ENCODE measurements at places on chromosomes 2 and 18.

DNA sequence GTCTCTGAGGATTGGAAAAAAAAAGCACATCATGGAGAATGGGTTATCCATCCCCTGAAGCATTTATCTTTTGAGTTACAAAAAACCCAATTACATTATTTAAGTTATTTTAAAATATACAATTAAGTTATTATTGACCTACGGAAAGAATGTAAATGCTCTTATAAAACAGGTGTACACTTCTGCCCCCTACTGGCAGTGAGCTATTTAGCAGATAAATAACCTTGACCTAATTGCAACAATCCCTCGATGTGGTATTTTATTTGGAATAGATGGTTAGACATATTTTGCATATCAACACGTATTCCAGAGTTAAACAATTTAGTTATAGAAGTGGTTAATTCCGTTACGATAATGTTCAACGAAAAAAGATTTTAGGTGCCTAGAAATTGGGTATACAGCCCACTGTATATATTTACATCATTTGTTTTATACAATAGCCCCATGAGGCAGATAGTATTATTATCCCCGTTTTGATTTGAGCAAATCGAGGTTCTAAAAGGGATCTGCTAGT, 9.1 kb upstream of the DAW1 start:
- peak; percentile 42 for DNase-seq

DNA sequence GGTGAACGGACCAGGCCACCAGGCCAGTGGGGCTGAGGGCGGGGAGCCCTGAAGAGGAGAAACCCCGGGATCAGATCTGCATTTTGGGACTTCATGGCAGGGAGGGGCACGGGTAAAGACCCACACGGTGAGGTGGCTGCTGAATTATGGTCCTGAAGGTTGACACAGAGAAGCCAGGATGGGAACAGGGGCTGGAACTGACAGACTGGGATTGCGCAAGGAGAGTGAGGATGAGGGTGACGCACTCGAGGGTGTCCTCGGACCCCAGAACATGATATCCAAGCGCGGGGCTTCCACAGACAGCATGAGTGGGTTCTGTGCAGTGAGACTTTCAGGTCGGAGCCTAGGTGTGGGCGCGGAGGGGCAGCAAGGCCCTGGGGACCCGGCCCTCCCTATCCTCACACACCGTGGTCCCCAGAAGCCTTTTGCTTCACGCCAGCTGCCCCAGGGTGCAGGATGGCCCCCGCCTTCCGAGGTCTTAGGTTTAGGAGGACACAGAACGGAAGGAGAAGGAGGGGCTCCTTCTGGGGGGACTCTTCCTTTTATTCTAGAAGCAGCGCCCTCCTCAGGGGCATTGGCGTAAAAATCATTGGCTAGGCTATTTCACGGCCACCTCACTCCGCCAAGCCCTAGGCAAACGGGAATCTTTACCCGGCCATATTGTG, 416.8 kb upstream of the HS6ST1 start:
- no peak for DNase-seq

DNA sequence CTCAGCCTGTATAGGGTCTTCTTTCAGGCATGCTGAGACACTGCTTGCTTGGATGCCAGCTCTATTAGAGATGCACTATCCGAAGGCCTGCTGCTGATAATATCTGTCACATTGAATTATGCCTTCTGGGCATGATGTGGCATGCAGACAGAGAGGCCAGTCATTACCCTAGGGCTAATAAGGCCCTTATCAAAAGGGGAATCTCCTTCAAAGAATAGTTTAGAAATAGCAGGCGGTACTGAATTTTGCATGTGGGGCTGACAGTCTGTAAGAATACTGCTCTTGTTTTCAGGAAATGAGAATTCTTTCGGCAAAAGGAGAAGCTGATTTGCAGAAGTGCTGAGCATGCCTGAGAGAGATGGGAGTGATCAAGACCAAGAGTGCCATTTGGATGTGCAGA, 13.1 kb upstream of the LHCGR start:
- DNase-seq = no peak

DNA sequence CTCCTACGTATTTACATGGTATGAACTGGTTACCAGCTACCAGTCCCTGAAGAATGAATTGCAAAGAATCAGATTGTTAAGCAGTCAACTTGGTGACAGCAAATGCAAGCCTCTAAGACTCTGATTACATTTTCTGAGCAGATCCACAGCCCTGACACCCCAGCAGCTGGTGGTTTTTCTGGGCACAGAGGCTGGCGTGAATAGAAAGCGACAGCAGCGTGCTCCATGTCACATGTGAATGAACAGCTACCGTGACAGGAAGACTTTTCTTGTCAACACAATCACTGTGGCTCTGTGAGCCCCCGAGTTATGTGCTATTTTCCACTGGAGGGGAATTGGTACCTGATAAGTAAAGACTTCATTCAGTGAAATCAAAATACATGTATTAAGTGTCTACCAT, 93.2 kb upstream of the CBLN2 start:
- no peak for DNase-seq

DNA sequence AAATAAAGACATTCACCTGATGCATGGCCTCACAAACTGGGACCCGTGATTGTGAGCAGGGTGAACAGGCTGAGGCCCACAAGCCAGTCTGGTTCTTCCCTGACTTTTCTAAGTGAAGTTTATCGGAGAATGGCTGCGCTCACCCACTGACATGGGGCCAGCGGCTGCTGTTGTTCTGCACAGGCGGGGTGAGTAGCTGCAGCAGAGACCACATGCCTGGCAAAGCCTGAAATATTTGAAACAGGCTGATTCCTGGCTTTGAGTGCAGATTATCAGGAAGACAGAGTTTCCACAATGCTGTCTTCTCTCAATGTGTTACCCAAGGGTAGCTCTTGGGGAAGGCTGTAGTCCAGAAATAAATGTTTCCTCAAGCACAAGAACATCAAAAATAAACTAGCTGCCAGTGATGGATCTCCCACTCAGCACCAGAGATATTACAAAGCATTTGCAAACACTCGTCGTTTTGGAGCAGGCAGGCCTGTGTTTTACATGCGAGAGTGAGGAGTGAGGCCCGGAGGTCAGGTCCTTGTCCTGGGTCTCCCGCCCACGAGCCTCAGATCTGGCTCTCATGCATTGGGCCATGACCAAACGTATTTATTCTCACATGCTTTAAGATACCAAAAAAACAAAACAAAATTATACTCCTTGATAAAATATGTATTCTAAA, 647.1 kb downstream of the GALR1 start:
- DNase-seq = no peak

DNA sequence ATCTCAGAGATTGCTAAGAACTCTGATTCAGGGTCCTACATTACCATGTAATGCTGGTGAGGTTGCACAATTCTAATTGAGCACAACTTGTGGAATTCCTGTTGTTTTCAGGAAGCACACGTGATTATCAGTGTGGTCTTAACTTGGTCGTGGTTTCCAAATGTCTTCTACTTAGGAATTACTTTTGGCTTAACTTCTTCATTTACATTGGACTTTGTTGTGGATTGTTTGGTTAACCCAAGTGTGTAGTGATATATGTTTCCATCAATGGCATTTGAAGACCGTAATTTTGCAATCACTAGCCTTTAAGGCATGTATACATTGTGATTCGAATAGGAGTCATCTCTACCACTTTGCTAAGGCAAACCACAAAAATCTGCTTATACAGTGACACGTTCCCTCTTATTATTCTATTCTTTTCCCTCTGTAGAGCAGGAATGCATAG, 373.3 kb downstream of the IRS1 start:
- no peak for DNase-seq

GRCh38 chr18:36481201-36481657, 183.7 kb downstream of the FHOD3 start:
- no peak for DNase-seq

GRCh38 chr2:228819701-228820100, 451.4 kb downstream of the PID1 start:
- DNase-seq = no peak

GRCh38 chr18:11055721-11056120, 93.6 kb downstream of the PIEZO2 start:
- DNase-seq = no peak

GRCh38 chr18:51659781-51660180, 462.3 kb upstream of the MEX3C start:
- no peak for DNase-seq

- DNase-seq = peak; percentile 60
Measured at GRCh38 chr2:86072271-86072858, 33.3 kb downstream of the POLR1A start.

DNA sequence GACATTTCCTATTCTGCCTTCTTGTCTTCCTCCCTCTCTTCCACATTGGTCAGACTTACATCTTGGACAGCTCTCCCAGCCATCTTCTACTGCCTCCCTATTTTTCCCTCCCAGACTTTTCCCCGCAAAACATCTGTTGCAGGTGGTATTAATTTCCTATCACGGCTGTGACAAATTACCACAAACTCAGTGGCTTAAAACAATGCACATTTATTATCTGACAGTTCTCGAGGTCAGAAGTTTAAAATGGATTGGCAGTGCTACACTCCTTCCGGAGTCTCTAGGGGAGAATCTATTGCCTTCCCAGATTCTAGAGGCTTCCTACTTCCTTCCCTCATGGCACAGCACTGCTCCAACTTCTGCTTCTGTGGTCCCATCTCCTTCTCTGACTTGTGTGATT, 33.3 kb downstream of the STRADB start:
- DNase-seq = no peak

GRCh38 chr2:43185146-43185545, 41.3 kb downstream of the ZFP36L2 start:
- DNase-seq = no peak

GRCh38 chr2:35978218-35978617, 377.4 kb upstream of the CRIM1 start:
- no peak for DNase-seq

DNA sequence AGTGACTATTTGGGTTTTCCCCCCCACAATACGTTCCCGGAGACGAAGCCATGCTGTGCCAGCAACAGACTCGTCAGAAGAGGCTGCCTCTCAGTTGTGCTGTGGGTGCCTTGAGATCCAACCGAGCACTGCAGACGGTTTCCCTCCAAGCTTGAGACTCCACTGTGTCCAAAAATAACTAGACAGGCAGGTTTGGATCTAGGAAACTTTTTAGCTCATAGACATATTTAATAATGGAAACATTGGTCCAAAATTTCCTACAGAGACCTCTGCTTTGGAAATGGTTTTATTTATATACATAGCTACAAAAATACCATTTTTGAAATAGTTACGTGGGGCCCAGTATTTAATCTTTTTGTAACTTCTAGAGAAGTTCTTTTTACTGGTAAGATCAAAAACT, 63.1 kb upstream of the SPATS2L start:
- DNase-seq = no peak

- DNase-seq = no peak
Measured at GRCh38 chr2:169038338-169038757, 7.2 kb upstream of the ABCB11 start.

DNA sequence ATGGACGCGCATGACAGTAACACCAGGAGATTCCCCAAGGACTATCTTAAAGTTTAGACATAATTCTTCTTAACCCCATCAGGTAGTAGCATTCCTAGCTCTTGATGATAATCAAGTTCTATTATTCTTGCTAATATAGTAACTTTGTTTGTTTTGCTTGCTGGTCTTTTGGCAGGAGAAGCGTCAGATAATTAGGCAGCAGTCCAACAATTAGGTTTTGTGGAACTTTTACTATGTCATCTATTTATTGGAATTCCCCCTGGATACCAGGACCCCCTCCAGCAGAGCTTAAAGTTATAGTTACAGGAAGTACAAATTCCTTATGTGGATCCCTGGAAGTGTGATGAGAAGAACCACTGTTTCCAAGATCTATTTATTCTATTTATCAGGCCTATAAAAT, 1138.0 kb upstream of the FAM98A start:
- no peak for DNase-seq

DNA sequence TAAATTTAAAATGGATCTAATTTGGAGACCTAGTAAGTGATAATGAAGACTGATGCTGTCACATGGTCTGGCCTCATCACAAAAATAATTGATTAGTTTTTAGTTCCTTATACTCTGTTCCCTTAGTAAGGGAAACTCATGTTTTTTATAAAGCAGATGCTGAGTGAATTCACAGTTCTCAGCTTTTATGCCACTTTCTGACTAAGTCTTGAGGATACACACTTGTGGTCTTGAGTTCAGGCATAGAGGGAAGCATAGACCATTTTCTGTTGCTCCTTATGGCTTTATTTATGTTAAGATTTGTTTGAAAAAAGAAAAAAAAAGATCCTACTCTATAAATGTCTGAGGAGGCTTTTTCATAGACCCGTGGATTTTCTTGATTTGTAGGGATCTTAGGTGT, 91.1 kb downstream of the MAP4K4 start:
- DNase-seq = no peak

GRCh38 chr2:16821692-16822091, 156.1 kb upstream of the CYRIA start:
- no peak for DNase-seq

GRCh38 chr2:132646540-132647108, 23.4 kb downstream of the LYPD1 start:
- DNase-seq = no peak

- DNase-seq = peak; percentile 39
Measured at GRCh38 chr2:20049637-20050036, 1.8 kb downstream of the LAPTM4A start.

GRCh38 chr18:7202169-7202568, 28.7 kb upstream of the LRRC30 start:
- DNase-seq = no peak

GRCh38 chr18:44689736-44690135, 9.0 kb downstream of the SETBP1 start:
- DNase-seq = no peak

- no peak for DNase-seq
Measured at GRCh38 chr2:55242617-55243016, 10.1 kb downstream of the RPS27A start.

GRCh38 chr2:153096272-153096671, 377.9 kb downstream of the ARL6IP6 start:
- DNase-seq = no peak

DNA sequence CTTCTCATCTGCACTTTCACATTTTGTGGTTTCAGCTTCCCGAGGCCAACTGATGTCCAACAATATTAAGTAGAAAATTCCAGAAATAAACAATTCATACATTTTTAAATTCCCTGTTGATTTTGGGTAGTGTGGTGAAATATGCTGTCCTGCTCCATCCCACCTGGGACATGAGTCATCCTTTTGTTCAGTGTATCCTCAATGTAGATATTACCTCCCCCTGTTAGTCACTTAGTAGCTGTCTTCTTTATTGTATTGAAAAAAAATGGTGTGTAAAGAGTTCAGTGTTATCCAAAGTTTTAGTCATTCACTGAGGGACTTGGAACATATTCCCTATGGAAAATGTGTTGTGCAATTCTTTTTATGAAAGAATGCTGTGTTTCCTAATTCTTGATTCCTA, 348.1 kb downstream of the SOCS6 start:
- DNase-seq = no peak

GRCh38 chr18:13202571-13202970, 16.0 kb upstream of the LDLRAD4 start:
- no peak for DNase-seq

- DNase-seq = no peak
Measured at GRCh38 chr2:21267232-21267835, 143.6 kb downstream of the TDRD15 start.

DNA sequence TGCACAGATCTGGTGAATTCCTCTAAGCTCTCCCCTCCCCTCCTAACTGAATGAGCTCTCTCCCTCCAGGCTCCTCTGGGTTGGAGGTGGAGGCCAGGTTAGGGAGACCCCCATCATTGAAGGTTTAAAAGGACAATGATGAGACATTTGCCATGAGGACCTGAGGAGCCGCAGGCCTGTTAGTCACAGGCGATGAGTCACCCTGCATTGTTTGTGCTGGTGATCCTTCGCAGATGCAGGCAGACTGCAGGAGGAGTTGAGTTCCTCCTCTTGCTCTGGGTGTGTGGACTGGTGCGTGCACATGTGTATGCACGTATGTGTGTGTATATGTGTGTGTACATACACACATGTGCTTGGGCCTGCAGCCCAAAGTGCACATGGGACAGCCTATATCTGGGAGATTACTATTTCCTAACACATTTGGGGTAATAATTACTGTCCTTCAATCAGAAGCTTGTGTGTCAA, 42.0 kb downstream of the MCFD2 start:
- no peak for DNase-seq
